ENCODE measurements at places on chromosomes 4 and X.

DNA sequence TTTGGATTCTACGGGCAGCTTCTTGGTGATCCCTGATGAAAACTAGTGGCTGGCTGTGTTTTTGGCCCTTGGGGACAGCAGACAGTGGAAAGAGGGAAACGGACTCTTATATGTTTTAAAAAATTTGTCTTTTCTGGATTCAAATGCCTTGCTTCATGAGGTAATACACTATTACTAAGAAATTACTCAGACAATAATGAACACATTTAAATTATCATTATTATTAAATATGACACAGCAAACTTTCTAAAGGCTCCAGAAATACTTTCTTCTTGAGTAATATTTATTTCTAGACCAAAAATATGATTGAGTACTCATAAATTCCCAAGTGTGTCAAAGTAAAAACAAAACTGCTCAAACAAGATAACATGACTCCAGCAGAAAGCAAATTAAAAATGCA lies 520.7 kb upstream of the AADAT start:
- no peak for DNase-seq
- H3K36me3 ChIP-seq = no peaks in the 10 kb centered on the region
- H3K4me1 ChIP-seq = no peaks in the 10 kb centered on the region
- H3K4me3 ChIP-seq = no peak overlapping the region

DNA sequence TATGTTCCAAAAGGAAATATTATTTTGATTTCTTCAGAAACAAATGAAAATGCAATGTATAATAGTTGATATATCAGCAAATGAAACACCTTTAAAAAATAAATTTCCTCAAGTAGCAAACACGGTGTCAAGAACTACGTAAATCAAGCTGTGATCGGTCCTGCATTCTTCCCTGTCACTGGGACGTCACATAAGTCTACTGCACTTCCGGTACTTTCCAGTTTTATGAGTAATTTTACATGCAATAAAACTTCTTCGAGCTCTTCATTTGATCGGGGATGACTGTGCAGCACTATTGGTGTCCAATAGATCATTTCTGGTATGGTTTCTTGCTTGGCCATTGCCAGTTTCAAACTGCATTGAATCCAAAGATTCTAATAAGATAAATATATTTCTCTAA lies 114.0 kb upstream of the VEGFC start:
- H3K27ac ChIP-seq = no peak overlapping the region
- no peaks in the 10 kb centered on the region for H3K36me3 ChIP-seq
- no peak overlapping the region for H3K4me3 ChIP-seq

DNA sequence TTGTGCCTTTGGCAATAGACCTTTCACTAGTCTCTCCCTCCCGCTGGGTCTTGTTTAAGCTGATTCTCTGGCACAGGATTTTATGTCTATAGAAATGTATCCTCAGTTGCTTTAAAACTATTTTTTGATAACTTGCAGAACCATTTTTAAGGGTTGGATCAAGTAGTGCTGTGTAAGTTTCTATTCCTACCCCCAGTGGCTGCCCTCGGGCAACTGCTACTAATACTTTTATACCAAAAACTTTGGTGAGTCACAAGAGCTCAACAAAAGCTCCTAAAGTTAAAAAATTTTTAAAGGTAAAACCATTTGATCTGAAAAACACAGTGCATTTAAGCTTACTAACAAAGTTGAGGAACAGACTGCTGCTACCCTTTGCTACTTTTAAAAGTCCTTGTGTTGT lies 1460.6 kb upstream of the PCDH7 start:
- H3K36me3 ChIP-seq = no peaks in the 10 kb centered on the region
- H3K27ac ChIP-seq = no peak overlapping the region
- H3K4me3 ChIP-seq = no peak overlapping the region
- no peak for DNase-seq
- no peaks in the 10 kb centered on the region for H3K27me3 ChIP-seq

DNA sequence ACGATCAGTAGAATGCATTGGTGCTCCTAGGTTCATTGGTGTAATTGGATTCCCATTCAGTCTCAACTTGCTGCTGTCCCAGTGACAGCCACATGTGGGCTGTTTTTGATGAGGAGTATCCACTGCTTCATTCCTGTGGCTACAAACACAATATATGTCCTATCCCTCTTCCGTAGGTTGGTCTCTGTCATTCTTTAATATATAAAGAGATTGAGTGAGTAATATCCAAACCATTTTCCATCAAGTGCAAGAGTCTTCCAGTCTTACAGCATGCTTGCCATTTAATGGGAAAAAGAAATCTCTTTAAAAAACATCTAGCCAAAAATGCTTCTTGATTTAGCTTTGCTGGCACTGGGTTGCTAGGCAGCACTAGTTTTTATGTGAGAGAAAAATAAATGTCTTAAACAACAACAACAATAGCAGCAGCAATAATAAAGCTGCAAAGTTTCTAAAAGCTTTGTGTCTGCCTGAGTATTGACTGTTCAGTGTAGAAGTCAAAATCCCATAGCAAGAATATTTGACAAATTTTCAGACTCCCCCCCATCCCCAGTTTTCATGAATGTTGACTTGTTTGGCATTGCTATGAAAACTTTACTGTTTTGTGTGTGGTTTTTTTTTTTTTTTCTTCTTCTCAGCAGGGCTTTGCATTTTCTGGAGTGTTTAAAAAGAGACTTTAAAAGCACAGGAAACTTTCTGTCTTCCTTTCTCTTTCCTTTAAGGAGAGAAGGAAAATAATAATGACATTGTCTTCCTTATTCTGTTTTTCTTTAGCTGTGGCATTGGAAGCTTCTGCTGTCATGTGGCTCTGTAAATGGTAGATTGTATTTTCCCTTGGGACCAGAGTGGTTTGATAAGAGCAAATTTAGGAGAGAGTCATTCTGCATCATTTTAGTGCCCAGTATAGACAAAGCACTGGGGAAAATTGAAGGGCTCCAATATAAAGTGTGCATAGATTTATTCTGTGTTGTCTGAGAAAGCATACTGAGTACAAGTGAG lies 244.3 kb downstream of the ARHGAP10 start:
- H3K36me3 ChIP-seq = peaks cover under 1% of the 10 kb centered on the region
- DNase-seq = no peak
- H3K4me3 ChIP-seq = no peak overlapping the region

Measured in T-helper 17 cell (primary cell).